ENCODE measurements at places on chromosomes 16 and 17.

DNA sequence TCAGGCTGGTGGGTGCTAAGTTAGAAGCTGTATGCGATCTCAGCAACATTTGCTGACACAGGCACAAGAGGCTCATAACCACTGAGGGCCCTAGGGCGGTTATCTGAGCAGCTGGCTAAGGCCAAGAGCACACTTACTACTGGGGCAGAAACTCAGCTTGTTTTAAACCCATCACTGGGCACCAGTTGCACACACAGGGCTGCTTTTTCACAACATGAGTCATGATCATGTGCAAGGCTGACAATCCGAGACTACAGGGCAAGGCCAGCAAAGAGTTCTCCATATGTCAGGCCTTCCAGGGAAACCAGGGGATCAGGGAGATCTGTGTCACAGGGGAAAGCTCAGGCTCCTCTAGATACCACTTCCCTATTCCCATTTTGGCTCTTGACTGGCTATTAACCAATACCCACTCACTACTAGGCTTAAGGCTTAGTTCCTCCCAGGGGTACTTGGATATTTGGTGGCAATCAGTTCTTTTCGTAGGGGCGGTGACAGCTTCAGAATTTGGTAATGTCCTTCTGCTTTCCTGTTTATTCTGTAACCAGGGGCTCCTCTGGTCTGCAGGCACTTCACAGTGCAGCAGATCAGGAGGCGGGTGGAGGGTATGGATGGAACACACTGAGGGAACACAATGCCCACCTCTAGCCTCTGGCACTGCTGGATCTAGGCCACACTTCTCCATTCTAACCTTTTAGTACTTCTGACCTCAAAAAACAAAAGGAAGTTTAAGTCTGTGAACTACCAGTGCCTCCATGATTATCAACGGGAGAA, 44.9 kb upstream of the ERN1 start:
- peak; percentile 99 for DNase-seq

DNA sequence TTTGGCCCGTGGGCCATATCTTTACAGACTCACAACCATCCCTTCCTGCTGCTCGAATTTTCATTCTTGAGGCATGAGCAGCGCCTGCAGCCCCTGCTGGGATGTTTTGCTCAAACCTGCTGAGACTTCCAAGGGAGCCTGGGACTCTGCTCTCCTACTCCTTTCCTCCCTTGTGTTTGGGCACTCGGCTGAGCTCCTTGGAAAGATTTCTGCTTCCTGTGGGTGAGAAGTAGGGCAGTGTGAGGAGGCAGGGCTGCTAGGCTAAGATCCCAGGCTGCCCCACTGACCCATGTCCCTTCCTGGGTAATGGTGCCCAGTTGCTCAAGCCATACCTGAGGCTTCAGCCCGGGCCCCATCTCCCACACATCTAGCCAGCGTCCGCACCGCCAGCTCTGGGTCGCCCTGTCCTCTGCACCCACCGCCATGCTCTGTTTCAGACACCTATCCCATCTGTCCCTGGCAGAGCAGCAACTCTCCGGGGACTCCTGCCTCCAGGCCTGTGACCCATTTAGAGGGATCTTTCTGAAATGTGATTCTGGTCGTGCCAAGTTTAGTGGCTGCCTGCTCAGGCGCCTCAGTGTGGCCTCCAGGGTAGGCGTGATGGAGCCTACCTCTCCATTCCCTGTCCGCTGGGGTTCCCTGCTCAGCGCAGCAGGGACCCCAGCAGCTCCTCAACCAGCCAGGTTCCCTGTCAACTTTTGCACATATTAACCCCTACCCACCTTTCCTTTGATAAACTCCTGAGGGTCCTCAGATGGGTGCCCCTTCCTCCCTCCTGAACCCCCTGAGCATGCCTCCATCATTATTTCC, 190.1 kb downstream of the CCDC182 start:
- no peak for DNase-seq

DNA sequence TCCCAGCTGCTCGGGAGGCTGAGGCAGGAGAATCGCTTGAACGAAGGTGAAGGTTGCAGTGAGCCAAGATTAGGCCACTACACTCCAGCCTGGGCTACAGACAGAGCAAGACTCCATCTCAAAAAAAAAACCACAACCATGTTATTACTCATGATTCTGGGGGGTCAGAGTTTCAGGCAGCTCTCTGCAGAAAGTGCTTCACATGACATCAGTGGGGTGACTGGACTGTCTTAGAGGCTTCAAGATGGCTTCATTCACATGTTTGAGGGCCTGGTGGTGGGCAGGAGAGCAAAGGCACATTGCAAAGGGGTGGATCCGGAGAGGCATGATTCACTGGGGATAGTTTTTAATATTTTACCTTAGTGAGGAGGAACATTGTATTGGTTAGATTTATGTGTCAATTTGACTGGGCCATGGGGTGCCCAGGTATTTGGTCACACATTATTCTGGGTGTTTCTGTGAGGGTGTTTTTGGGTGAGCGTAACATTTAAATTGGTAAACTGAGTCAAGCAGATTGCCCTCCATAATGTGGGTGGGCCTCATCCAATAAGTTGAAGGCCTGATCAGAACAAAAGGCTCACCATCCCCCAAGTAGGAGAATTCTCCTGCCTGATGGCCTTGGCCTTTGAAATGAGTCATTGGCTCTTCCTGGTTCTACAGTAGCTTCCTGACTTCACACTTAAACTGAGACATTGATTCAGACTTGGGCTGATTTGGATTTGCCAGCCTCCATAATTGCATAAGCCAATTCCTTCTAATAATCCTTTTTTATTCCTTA, 109.8 kb downstream of the GOSR1 start:
- DNase-seq: peak; percentile 29

DNA sequence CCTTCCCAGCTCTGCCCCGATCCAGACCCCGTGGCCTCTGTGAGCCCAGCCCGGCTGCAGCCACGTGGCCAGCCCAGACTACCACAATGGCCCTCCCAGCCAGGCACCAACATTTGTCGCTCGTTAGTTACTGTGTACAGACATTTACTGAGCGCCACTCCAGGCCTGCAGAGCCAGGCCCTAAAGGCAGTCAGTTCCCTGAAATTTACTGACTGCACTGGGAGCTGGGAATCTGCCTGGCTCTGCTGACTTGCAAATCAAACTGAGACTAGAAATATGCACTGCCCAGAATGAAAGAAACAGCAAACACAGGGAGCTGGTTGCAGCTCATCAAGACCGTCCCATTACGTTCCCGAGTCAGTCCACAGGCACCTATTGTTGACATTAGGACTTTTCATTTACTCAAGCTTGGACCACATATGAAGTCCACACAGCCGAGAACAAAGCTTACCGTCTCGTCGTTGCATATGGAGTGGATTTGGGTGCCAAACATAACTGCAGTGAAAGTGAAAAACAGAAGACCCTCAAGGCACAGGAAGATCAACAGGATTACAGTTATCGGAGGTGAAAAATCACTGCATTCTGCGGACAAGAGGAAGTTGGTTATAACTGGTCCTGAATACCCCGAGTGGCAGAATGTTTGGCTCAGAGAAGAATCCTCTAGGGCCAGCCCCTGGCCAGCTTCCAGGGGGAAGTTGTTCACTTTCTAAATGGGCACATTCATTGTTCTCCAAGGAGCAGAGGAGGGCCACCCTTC, 34.5 kb downstream of the ZDHHC7 start:
- DNase-seq: peak; percentile 97

- no peak for DNase-seq
Measured at GRCh38 chr16:57316390-57317017, 32.0 kb upstream of the PLLP start.

DNA sequence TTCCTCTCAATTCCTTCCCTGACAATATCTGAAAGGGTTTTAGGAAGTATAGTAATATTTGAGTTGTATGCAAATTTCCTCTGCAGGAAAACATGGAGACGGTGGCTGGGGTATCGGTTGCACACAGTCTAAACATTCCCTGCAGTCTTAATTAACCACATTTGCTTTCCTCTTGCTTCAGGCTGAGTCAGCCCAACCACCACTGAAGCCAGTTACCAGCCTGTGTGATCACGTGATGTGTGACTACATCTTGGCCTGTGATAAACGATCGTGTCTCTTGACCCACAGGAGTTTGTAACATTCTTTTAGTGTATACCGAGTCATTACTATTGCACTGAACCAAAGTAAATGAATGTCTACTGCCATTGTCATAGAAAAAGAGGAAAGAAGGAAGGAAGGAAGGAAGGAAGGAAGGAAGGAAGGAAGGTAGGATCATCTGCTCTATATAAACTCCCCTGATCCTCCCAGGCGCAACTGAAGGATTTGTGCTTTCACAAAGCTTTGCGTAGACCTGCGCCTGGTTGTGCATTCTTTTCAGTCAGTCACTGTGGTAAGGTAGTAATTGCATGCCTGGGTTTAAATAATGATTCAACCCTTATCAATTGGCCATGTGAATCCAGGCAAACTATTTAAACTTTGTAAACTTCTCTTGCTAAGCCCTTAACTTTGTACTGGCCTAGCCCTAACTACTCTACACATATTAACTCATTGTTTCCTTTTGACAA, 280.6 kb upstream of the SALL1 start:
- peak; percentile 24 for DNase-seq

All from foreskin melanocyte (primary cell).